ENCODE measurements at places on chromosomes 7 and 10.
A peak's percentile ranks its signal among the peaks of the same experiment; 100 is the strongest.

- no peak for DNase-seq
These were observed 198.6 kb upstream of the MDFIC start for GRCh38 chr7:114723308-114723707.

GRCh38 chr7:151756076-151756731 lies 120.7 kb downstream of the PRKAG2 start:
- no peak for DNase-seq

DNA sequence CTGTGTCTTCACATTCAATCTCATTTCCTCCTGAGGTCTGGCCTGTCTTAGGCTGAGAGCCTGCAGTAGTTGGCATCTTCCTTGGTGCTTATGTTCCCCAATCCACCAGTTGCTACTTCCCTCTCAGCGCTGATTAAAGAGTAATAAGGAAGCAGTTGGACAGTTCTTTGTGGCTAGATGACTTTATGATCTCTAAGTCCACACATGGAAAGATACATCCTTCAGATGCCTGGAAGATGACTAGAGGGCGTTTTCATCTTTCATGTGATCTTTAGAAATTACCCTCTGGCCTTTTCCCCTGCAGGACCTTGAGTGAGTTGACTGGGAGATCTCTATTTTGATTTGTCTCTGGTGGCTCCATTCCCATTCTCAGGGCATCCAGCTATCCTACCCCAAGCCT lies 204.5 kb downstream of the GRM3 start:
- no peak for DNase-seq

DNA sequence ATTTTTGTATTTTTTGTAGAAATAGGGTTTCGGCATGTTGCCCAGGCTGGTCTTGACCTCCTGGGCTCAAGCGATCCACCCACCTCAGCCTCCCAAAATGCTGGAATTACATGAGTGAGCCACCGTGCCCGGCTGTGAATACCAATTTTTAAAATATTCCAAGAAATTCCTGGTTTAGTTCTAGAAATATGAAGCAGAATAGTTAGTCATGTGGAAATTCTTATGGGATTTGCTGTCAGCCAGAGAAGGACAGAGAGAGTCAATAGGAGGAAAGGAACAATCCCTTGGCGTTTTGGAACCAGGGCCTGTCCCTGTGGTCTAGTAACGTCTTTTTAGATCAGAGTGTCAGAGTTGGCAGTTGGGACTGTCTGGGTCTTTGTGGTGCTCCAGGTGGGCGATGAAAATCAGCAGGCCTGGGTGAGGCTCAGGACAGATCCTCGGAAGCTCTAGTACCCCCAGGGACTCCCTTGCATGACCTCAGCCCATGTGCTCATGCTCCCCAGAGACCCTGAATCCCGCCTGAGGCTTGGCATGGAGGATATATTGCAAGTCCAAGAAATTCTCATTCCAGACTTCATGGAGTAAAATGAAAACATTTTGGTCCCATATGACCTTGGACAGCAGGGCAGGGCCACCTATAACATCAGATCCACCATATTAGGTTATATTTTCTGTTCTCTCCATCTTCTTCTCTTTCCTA lies 7.8 kb downstream of the NODAL start:
- no peak for DNase-seq

DNA sequence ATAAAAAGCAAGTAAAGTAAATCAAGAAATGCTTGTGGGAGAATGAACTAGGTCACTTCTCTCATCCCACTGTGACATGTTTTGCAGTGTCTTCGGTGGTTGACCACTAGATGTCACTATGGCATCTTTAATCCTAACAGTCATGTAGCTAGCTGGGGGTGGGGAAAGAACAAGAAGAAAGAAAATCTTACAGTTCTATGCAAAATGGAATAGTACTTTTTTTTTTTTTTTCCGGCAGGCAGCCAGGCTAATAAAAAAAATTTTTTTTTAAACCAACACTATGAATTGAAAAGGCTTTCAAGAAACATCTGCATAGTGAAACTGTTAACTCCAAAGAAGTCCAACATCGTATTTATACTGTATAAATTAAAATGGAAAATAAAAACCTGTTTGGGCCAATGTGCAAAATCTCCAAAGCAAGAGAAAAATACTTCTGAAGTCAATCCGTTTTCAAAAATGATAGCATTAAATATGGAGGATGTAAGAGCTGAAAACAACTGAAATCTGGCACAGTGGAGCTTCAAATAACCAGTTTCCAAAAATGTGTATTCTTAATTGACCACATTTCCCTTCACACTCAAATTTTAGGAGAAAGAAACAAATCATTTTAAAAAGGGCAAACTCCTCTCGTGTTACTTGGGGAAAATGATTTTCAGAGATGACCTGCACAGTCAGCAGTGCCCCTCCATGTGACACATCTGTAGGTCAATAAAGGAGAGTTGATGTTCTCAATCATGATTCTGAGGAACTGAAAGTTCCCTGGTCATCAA lies 38.5 kb downstream of the CDK1 start:
- peak; percentile 66 for DNase-seq

- DNase-seq = no peak
These were observed 279.7 kb downstream of the CCSER2 start for GRCh38 chr10:84608126-84608525.

- DNase-seq = no peak
These were observed 24.5 kb downstream of the MRC1 start for GRCh38 chr10:17833656-17834055.

DNA sequence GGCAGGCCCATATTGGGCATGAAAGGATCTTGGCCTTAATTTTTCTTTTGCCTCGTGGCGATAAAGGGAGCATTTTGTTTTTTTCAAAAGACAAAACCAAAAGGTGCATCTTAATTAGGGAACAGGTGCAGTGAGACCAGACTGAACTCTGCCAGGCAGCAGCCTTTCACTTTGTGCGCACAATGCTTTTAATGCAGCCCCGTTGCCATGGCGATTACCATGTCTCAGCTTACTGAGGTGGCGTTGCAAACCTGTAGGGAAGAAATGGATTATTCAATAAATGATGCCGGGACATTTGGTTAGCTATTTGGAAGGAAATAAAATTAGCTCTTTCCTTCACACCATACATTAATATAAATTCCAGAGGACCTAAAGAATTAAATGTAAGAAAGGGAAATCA lies 61.9 kb downstream of the MYL10 start:
- DNase-seq = no peak

Measured in AG04449 (cell line).